ENCODE measurements at places on chromosomes 7 and 10.
A peak's percentile ranks its signal among the peaks of the same experiment; 100 is the strongest.

DNA sequence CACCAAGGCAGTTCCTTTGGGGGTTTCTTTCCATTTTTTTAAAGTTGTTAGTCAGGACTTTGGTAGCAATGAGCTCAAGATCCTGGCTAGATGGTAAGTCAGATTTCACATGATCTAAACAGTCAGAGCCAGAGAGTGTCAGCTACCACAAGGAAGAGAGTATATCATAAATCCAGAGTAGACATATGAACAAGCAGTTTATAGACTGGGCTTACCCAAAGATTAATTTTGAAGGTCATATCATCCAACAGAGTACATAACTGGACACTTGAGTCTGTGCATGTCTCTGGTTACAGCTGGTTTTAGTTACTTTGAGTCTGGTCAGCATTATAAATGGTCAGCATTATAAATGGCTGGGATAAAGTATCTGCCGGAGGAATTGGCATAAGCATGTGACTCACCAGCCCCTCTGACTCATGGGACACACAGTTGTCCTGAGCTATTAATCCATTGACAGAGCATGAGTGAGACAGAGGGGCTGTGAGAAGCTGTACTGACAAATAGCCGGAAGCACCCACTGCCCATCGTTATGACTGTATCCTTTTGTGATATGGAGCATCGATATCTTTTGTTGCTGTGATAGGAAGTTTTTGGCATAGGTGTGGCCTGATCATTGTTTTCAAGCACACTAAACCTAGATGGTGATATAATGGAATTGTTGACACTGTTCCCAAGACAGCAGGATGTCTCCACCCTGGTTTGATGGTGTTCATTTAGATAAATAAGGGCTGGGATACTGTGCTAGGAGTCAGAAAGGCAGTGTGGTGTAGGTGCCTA is 19.3 kb downstream of the PPP1R3C start:
- DNase-seq = no peak

- no peak for DNase-seq
Observed at GRCh38 chr10:62545160-62546066, 171.2 kb downstream of the ZNF365 start.

DNA sequence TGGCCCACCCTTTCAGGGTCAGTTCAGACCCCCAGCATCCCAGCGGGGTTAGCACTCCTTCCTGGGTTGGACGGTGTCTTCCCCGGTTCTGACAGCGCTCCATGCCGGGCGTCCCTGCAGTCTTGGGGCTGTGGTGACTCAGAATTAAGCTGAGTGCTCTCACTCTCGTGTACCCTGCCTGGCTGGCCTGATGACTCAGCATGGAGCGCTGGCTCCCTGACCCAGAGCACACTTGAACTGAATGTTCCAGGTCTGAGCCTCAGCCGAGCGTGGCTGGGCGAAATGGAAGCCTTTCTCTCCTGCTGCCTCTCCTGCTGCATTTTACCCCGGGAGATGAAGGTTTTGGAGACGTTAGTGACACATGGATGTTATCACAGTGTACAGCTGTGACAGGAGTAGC is 7.1 kb downstream of the BAG3 start:
- DNase-seq = no peak

DNA sequence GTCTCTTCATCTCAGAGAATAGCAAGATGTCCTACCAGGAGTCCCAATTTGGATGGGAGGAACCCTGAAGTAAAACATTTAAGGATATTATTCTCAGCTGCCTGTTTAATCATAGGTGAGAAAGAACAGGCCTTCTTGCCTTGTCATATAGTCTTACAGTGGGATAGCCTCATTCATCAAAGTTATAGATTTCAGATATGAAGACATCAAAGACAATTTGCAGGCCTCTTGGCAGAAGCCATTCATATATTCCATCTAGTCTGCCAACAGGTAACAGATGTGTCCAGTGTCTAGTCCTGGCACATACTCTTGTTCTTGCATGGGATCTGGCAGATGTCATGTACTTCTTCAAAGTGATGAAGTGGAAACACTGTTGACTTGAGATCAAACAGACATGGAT is 601.3 kb upstream of the GHITM start:
- DNase-seq = no peak

DNA sequence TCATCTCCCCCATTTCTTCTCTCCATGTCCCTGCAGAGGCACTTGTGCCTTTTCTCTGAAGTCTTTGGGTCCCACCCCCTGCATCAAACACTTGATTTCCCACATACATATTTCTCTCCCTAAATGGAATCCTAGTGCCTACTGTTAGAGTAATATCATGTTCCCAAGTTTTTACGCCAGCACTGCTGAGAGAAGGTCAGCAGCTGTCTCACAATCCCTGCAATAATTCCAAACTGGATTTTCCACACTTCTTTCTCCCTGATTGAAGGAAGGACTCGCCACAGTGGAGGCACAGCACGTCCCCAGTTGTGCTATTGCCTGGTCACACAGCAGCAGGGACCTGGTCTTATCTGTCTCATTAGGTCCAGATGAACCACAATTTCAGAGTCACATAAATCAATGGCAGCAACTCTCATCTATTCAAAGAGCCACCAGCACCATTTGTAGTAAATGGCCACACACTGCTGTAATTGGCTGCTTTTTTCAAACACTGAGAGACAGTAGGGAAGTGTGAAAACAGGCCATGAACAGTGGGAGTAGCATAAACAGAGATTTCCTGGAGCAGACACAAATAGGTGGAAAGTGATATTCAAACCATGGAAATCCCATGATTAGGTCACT is 605.5 kb downstream of the XPNPEP1 start:
- DNase-seq = no peak

DNA sequence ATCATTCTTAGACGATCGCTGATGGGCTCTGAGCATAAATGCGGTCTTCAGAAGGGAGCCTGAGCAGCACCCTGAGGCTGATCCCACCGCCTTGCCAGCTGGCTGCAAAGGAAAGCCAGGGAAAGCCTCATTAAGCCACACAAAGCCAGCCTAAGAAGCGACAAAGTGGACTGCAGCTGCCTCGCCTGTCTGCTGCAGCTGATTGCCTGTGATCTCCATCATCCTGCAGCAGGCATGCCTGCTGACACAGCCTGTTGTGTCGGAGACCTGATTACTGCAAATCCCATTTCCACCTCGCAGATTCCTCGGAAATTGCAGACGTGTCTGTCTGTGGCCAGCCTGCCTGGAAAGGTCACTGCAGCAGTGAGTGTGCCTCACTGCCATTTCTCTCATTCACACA is 1087.0 kb upstream of the AUTS2 start:
- no peak for DNase-seq

- DNase-seq = no peak
Observed at GRCh38 chr10:22693860-22694259, 20.5 kb downstream of the PIP4K2A start.

DNA sequence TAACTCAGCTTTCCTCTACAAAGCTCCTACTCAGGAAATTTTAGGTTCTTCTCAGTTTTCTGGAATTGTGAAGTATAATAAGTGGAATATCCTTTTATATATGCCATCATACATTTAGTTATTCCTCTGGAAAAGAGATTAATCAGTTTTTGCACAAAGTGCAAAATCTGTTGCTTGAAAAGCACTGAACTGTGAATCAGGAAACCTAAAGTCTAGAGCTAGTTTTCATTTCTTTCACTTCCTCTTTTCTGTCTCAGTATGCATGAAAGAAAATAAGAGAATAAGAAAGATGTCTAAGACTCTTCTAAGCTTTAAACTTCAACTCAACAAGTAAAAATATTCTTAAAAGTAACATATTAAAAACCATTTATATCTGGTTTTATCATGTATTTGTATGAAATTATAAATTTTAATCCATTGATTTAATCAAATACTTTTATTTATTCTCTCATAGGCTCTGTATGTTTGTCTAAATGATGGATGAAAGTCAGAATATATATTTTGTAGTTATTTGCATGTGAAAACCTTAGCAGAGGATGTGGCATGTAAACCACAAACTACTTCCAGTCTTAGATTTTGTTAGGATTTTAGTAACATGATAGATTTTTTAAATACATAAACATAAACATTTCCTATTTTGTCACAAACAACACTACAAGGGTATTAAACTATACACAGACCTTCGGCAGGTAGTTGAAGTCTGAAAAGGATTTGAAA is 1073.0 kb downstream of the XPNPEP1 start:
- no peak for DNase-seq

- DNase-seq = peak; percentile 53
Observed at GRCh38 chr10:70162892-70163201, 7.5 kb downstream of the SAR1A start.

- no peak for DNase-seq
Observed at GRCh38 chr7:29494350-29494749, 69.3 kb upstream of the PRR15 start.

- DNase-seq = no peak
Observed at GRCh38 chr7:108007762-108008161, 4.8 kb upstream of the LAMB1 start.

GRCh38 chr10:118900617-118901016 is 128.9 kb upstream of the NANOS1 start:
- DNase-seq = no peak

DNA sequence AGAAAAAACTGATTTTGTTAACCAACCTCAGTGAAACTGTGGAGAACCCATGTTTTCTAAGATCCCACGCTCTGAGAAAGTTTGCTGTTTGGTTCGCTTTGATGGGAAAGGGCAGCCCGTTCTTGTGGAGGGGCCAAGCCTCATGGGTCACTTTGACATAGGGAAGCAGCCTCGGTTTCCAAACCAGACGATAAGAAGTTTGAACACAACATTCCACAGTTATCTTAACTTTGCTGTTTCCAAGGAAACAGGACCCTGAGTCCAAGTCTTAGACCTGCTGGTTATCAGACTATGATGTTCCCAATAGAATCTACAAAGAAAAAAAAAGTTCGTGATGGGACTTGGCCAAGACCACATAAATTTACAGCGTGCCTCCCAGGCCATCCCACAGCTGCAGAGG is 182.3 kb downstream of the NRP1 start:
- no peak for DNase-seq

GRCh38 chr10:130621231-130621775 is 485.1 kb downstream of the GLRX3 start:
- DNase-seq = no peak

GRCh38 chr7:24827027-24827426 is 69.8 kb upstream of the GSDME start:
- no peak for DNase-seq

- no peak for DNase-seq
Observed at GRCh38 chr10:121822180-121822579, 105.7 kb downstream of the ATE1 start.

- DNase-seq = no peak
Observed at GRCh38 chr10:105986912-105987635, 1177.4 kb downstream of the SORCS1 start.

All from activated T-cell treated with anti-CD3 and anti-CD28 coated beads for 48 hours (primary cell).